Stimulated activated CD8-positive, alpha-beta memory T cell treated with anti-CD3 and anti-CD28 coated beads, Interleukin-7, amount 100 ng/mL, for 48 hours (primary cell): ENCODE measurements at places on chromosomes 5 and 9.

DNA sequence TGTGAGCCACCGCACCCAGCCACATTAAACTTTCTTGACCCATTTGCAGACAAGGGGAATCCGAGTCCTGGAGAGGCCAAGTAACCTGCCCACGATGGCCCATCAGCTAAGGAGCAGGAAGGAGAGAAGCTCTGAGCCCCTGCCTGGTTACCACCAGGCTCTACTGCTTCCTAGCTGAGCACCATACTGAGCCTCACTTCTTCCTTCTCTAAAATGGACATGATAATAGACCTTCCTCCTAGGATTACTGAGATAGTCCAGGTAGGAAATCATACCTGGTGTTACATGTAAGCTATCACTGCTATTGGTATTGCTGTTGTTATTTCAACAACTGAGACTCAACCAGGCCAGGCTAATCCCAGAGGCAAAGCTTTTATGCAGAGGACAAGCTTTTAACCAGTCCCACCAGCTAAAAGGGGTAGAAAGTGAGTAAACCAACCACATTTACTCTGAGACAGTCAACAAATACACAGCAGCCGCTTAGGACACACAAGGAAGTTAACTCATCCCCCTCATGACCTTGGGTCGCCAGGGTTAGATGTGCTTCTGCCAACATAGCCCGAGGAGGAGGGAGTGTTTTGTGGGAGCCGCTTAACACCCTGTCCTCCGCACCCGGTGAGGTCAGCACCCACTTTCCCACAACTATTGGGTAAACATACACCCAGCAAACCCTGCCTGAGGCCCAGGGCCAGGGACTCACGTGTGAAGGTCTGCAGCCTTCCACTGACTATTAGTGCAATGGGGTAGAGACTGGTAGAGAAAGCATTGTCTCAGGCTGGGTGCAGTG, 20.6 kb upstream of the PTGES start:
- no peak for DNase-seq

DNA sequence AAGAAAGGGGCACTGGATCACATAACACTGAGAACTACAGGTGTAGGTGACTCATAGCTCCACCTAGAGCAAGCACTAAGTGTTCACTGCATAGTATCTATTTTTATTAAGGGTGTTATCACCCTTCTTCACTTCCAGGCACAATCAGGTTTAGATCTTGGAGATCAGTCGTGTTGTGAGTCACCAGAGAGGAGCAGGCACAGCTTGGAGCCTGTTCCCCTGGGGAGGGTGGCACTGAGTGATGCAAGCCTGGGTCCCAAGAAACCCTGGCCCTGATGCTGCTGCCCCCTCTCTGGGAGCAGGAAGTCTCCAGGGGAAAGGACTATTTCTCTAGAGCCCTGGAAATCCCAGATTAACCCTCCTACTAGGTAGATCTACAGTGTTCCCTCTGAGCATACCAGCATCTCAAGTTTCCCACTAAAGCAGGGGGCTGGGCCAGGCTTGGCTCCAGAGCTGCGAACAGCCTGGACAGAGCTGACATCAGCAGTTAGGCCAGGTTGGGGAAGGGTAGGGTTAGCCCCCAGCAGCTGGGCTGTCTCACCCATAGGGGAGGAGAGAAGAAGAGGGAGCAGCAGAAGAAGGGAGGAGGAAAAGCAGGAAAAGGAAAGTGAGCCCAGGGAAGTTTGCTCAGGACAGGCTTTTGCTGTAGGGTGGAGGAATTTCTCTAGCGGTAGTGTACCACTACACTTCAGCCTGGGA, 28.1 kb upstream of the SPINK4 start:
- no peak for DNase-seq

DNA sequence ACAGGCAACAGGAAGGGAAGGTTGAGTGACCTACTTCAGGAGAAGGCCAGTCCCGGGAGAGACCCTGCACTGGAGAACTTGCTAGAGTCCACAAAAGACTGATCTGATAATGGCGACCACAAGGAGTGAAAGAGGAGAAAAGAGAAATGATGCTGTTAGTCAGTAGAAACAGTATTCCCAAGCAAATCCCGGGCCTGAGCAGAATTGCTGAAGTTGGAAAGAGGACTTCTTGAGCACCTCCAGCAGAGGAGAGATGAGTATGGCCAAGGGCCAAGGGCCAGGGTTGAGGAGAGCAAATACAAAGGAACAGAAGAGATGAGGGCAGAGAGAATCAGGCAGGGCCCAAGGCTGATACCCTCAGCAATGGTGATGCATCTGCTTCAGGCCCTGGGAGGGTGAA, 392.2 kb downstream of the EBF1 start:
- DNase-seq, result no peak

DNA sequence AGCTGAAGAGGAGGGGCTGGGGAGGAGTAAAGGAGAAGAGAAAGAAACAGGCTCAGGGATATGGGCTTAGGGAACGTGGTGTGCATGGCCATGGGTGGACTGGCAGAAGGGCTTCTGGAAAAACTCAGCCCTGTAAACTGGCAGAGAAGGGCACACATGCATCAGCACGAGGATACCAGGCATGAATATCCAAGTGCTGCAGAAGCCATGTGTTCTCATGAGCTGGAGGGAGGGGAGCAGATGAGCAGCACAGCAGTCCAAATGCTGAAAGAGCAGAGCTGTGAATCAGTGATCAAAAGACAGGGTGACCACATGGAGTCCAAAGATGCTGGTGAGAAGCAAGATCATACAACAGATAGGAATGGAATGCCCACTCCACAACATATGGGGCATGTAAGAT, 72.3 kb downstream of the SEMA5A start:
- no peak for DNase-seq

DNA sequence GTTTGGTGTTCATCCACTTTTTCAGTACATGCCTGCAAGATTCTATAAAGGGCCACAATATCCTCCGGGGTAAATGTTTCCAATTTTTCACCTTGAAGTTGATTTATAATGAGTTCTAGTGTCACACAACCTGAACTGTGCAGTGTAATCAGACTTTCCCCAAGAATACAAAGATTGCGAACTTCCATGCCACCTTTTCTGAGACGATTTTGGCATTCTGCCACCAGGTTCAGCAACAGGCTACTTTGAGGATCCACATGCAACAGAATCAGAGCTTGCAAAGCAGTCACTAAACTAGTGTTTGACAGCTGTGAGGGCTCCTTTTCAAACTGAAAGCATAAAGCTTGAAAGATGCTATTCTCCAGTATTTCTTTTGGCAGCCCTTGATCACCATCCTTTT, 1.6 kb downstream of the FASTKD3 start:
- DNase-seq, result no peak

GRCh38 chr5:39373791-39374190, 9.5 kb upstream of the C9 start:
- no peak for DNase-seq

DNA sequence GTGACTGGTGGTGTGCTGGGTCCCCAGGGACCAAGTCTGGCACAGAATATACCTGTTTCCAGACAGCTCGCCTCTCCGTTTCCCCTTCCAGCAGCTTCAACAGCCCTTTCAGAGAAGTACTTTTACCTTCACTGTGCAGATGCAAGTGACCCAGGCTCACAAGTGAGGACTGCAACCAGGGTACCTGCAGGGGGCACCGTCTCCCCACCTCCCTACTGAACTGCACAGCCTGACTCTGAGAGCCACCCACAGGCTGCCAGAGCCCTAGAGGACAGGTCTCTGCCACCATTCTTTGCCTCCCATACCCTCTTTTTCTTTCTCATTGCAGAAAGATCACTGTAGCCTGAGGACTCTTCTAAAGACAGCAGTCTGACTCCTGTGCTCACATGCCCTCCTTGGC, 15.4 kb downstream of the IL9 start:
- DNase-seq, result no peak

DNA sequence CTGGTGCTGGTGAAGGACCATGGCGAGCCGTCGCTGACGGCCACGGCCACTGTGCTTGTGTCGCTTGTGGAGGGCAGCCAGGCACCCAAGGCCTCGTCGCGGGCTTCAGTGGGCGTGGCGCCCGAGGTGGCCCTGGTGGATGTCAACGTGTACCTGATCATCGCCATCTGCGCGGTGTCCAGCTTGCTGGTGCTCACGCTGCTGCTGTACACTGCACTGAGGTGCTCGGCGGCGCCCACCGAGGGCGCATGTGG, 2.2 kb downstream of the PCDHA10 start:
- DNase-seq, result no peak

DNA sequence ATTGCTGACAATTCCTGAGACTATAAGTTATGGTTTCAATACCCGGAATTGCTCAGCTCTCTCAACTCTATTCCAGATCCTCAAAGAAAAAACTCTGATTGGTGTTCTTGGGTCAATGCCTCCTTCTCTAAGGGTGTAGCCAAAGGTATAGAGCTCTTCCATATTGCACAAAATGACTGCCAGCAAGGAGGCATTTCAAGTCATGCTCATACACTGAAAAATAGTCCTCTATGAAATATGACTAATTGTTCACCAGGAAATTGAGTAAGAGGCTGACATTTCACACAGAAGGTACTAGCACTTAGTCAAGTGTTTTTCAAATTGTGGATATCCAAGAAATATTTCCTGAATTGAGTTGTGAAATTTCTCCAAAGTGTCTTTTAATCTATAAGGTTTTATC, 111.1 kb upstream of the KLF9 start:
- no peak for DNase-seq

DNA sequence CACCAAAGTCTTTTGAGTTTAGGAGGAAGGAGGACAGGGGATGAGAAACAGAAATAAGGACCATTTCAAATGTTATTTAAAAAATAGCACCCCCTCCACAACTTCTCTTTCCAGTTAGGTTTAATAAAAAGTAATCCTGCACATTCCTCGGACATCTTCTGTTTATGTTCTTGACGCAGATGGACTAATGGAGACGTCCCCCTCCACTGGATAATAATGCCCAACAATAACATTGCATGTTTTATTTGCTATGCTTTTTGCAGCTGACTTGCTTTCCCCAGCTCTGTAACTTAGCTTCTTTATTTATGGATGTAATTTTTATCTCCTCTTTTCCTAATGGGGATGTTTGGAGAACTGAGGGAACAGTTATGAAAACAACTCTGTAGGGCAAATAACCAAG, 89.5 kb downstream of the MAT2B start:
- no peak for DNase-seq

- no peak for DNase-seq
These were observed 66.4 kb downstream of the POU5F2 start for GRCh38 chr5:93674866-93675459.

GRCh38 chr9:35423499-35423898, 66.4 kb upstream of the RUSC2 start:
- no peak for DNase-seq

GRCh38 chr9:96719521-96719920, 58.4 kb downstream of the ZNF510 start:
- no peak for DNase-seq

GRCh38 chr5:90214991-90215390, 194.6 kb downstream of the CETN3 start:
- no peak for DNase-seq

- DNase-seq, result no peak
These were observed 100.2 kb downstream of the HINT1 start for GRCh38 chr5:131064669-131065371.
